Stimulated activated CD4-positive, alpha-beta T cell treated with anti-CD3 and anti-CD28 coated beads, TNF-alpha, amount 100 ng/mL, for 24 hours (primary cell): ENCODE measurements at places on chromosomes 2 and 18.

DNA sequence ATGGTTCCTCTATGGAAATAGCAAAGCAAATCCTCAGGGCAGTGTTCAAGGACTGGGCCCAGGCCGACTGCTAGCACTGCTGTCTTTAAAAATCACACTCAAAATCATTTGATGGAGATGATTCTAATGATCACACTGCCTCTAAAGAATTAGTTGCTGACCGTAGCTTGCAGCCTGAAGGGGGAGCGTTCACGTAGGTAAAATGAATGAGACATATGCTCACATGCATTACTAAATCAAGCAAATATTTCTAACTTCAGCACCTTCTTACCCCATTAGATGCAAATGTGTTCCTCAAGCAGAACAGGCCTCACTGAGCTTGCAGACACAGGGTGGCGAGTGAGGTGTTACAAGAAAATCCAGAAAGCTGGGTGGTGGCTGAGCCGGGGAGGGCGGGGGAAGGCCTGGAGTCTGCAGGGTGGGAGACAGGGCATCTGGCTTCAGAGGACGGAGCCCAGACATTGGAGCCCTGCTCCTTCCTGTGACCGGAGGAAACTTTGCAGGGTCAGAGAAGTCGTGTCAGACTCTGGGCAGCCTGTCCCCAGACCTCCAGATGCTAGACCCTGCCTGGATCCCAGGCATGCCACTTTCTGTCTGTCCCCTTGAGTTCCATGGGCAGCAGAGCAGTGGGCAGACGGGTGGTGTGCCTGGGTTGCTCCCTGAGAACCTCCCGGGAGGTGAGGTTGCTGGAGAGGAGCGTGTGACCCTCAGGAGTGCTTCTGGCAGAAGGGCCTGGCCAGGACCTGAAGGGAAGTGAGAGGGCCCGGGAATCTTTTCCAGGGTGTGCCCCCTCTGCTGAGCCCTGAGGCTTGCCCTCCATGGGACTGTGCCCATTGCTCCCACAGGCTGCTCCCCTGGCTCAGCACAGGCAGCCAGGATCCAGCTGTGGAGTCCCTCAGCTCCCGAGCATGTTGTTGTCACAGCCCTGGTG is 7.1 kb upstream of the NPPC start:
- DNase-seq, result no peak

- DNase-seq, result no peak
Observed at GRCh38 chr2:46012618-46013240, 284.5 kb upstream of the EPAS1 start.

DNA sequence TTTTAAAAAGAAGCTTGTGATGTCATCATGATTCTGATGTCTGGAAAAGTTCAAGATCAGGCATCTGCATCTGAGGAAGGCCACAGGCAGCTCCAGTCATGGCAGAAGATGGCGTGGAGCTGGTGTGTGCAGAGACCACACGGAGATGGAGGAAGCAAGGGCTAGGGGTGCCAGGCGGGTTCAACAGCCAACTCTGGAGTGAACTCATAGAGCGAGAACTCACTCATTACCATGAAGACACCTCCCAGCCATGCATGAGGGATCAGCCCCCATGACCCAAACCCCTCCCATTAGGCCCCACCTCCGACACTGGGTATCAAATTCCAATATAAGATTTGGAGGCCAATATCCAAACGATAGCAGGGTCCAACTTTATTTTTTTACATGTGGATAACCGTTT is 61.6 kb downstream of the KCNG2 start:
- no peak for DNase-seq

DNA sequence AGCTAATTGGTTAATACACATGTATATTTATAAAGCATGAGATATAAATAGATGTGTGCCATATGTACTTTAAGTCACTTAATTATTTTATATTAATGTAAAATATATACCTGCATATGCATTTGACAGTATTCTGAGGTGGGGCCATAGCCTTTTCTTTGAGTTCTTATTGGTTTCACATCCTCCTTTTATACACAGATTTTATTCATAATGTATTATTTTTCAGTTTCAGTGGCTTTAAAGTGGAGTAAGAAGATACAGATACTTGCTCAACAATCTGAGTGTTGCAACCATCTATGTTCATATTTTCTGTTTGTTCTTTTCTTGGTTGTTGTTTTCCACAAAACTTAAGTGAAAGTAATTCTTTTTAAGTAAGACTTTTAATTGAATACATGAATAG is 436.5 kb downstream of the RND3 start:
- DNase-seq, result no peak

GRCh38 chr2:43464590-43464989 is 131.2 kb downstream of the THADA start:
- no peak for DNase-seq

DNA sequence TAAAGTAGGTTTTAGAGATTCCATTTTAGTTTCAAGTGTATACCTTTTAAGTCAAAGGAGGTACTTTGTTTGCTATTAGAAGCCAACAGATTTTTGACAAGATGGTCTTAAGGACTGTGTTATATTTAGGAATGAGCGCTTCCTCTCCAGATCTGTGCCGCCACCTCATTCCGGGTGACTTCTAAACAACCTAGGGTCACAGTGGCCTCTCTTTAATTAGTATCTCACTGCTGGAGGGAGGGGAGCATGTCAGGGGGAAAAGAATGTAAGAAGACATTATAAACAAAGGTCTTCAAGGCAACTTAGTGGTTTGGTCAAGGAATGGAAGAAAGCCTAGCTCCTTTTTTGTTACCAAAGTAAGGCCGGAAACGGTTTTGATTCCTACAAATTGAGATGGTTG is 67.0 kb downstream of the RBMS1 start:
- DNase-seq, result no peak

- no peak for DNase-seq
Observed at GRCh38 chr2:210262036-210262435, 36.8 kb upstream of the ACADL start.

DNA sequence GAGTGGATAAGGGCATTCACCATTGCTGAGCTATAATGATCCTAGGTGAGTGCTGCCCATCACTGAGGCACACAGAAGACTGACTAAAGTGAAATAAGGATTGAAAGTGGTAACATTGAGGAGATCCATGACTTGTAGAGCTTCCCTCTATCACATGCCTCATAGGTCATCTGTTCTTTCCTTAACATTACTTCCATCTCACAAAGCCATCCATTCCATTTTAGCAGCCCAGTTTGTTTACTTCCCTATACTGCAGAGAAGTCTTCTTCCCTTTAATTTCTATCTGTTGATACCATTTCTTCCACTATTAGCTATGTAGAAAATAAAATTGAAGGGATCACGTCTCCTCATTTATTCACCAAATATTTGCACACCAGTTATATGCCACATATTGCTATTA is 32.1 kb downstream of the ME2 start:
- DNase-seq, result no peak

DNA sequence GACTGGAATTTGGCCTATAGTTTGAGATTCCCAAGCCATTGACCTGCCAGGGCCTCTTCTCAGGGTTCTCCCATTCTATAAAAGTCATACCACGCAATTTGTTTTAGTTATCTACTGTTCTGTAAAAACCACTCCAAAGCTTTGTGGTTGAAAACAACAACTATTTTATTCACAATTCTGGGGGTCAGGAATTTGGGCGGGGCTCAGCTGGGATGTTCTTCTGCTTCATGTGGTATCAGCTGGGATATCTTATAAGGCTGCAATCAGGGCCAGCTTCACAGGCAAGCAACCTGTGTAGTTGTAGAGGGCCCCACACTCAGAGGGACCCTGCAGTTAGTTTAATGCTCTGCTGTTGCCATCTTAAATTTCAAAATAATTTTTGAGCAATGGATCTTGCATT is 16.4 kb upstream of the NOTO start:
- DNase-seq, result no peak

DNA sequence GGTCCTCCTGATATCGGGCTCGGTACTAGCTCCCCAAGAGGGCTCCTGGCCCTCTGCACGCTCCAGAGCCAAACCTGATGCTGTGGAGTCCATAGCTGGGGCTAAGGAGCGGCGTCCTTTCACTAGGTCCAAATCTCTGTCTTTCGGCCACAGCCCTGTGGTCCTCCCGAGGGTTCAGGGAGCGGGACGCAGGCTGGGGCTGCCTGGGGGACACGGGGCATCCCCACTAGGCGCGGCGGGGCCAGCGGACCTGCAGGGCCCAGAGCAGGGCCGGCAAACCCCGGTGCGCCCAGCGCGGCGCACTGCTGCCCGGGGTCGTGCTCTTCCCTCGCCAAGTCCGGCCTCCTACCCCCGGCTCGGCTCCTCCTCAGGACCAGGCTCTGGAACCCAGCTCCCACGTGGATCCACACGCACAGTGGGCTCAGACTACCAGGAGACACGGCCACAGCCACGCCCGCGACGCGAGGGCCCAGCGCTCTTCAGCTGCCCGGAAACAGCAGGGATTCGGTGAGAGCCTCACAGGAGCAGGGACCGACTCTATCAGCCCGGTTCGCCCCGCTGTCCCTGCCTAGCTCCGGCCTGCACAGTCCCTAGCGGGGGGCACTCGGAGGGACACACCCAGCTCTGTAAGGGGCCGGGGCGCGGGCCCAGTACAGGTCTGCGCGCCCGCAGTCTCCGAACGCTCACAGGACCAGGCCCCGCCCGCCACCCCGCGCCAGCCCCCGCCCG is 593 bp downstream of the ZNF514 start:
- DNase-seq, result peak; percentile 14

DNA sequence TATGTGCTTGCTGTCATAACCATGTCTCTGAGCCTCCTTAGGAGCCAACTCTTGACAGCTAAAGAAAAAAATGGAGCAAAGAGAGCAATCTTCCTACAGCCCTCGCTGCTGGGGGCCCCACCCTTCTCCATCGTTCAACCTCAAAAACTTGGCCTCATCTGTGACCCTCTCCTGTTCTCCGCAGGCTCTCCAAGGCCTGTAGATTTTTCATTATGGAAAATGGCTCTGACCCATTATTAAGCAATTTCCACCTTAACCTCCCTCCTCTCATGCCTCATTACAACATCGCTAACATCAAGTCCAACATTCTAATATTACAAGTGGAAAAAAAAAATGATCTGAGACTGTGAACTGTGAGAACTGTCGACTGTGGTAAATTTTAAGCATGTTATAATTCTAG is 98.7 kb downstream of the SLC8A1 start:
- no peak for DNase-seq

DNA sequence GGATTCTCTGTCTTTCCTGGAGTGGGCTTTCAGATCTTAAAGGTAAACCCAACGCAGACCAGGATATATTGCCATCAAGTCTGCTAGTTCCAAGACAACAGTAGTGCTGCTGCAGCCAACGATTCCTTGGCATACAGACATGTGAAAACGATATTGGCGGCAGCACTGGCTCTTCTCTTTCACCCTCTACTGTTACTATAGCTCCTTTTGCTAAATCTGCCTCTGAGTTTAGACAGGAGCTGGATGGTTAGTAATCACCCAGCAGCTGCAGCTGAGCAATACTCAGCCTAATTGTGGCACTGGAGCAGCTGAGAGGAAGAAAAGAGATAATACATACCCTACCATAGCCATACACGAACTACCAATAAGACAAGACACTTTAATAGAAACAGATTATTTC is 4.0 kb downstream of the YES1 start:
- no peak for DNase-seq

DNA sequence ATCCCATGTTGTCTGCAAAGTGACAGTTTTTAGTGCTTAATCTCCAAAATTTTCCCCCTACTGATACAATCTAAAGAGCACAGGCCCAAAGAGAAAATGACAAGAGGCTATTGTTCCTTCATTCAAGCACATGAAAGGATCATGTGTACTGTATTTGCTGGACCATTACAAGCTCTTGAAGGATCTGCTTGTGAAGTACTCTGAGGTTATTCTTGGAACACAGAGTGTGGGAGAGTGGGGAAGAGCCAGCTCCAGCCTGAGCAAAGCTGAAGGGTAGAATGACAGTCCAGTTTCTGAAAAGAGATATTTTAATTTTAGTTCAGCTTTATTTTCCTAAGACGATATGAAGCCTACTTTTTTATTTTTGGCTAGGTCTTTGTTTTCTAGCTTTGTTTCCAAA is 112.2 kb downstream of the GALNT3 start:
- DNase-seq, result no peak

- no peak for DNase-seq
Observed at GRCh38 chr2:205386109-205386508, 296.2 kb upstream of the NRP2 start.
